Smooth muscle cell of the coronary artery (primary cell): ENCODE measurements at places on chromosomes 11 and 22. TPM values are rescaled to one million over a fixed set of nuclear protein-coding genes. Genes with fewer than 3 reads are reported as not detected.

SOX6 gene
- total RNA-seq: 0.12 and 8.0 TPM in 2 replicates

GUCY1A2 gene
- total RNA-seq: 0.59 and 0.75 TPM in 2 replicates

PRODH gene
- total RNA-seq: 0.08 and 0.59 TPM in 2 replicates

SCUBE1 gene
- not detected in 2 replicates for total RNA-seq

CTSC gene
- total RNA-seq: 20.6 and 62.8 TPM in 2 replicates

SLC37A4 gene
- total RNA-seq: 7.0 and 9.7 TPM in 2 replicates

SPTY2D1 gene
- 6.9 and 13.8 TPM in 2 replicates for total RNA-seq

TBC1D22A gene
- 11.8 and 16.7 TPM in 2 replicates for total RNA-seq
